ENCODE measurements at places on chromosomes 7 and 10.
A peak's percentile ranks its signal among the peaks of the same experiment; 100 is the strongest.

- no peak for DNase-seq
Measured at GRCh38 chr7:29271319-29271658, 76.7 kb downstream of the CHN2 start.

- no peak for DNase-seq
Measured at GRCh38 chr7:31763548-31763947, 76.5 kb downstream of the PPP1R17 start.

- no peak for DNase-seq
Measured at GRCh38 chr10:48976196-48976595, 36.6 kb upstream of the LRRC18 start.

GRCh38 chr7:82413237-82413636 is 30.3 kb downstream of the CACNA2D1 start:
- no peak for DNase-seq

GRCh38 chr10:102783568-102783967 is 39.8 kb downstream of the WBP1L start:
- DNase-seq = no peak

- DNase-seq = peak; percentile 30
Measured at GRCh38 chr10:6647811-6648526, 67.9 kb upstream of the PRKCQ start.

DNA sequence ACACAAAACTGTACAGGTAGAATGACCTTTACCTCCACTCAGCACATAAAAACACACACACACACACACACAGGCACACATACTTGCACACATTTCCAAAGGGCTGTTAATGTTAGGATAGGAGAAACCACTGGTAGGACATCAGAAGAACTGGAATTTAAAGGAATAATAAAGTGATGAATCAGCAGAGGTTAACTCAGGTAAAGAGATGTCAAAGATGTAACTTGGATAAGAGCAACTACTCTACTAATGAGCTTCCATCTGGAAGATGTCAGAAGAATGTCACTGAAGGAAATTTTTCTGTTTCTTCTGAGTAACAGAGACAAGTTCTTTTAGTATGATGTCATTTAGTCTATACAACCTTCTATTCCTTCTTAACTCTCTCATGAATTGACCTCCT is 26.4 kb upstream of the GPR37 start:
- DNase-seq = no peak

DNA sequence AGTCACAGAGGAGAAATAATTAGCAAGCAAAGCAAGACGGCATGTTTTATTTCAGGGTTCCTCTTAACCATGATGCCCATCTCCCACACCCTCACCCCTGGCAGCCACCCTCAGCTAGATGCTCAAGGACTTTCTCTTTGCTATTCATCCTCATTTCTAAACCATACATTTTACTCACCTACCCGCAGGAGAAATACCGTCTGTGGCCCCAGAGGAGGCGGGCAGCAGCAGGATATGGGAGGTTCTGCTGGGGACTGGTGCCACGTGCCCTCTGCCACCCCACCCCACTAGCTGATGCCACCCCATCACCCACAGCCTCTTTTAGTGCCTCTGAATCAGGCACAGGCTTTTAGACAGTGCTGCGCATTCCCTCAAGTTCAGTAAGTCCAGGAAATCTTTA is 168.7 kb upstream of the ITGB1 start:
- DNase-seq = no peak

- no peak for DNase-seq
Measured at GRCh38 chr10:25661632-25662031, 272.4 kb upstream of the MYO3A start.

DNA sequence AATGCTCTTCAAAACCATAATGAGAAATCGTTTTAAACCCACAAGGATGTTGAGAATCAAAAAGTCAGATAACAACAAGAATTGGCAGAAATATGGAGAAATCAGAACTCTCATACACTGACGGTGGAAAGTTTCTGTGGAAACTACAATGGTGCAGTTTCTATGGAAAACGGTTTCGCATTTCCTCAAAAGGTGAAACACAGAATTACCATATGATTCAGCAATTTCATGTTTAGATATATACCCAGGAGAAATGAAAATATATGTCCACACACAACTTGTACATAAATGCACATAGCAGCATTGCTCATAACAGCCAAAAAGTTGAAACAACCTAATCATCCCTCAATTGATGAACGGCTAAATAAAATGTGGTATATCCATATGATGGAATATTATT is 218.2 kb downstream of the ARL4A start:
- DNase-seq = no peak
